Stimulated activated CD8-positive, alpha-beta memory T cell treated with anti-CD3 and anti-CD28 coated beads, Interleukin-2, amount 100 ng/mL, for 1 hour (primary cell): ENCODE measurements at places on chromosomes 5 and 9.

GRCh38 chr5:90402521-90403255 lies 6.9 kb downstream of the CETN3 start:
- DNase-seq = no peak

DNA sequence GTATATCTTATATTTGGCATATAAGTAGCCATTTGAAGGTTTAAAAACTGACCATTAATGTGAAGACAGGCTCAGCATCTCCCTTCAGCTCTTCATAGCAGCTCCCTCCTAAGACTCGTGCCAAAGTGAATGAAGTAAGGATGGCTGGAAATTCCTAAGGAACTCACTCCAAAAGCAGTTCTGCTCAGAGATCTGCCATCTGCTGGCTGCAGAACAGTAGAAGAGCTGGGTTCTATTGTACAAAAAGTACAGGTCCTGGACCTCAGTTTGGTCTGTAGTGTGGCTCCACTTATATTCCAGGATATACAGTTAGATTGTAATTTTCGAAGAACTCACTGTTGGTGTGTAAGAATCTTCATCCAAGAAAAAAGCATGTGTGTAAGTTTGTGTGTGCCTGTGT lies 104.9 kb upstream of the RUSC2 start:
- DNase-seq = no peak

- no peak for DNase-seq
These were observed 96.9 kb downstream of the PARP8 start for GRCh38 chr5:50763351-50763750.

DNA sequence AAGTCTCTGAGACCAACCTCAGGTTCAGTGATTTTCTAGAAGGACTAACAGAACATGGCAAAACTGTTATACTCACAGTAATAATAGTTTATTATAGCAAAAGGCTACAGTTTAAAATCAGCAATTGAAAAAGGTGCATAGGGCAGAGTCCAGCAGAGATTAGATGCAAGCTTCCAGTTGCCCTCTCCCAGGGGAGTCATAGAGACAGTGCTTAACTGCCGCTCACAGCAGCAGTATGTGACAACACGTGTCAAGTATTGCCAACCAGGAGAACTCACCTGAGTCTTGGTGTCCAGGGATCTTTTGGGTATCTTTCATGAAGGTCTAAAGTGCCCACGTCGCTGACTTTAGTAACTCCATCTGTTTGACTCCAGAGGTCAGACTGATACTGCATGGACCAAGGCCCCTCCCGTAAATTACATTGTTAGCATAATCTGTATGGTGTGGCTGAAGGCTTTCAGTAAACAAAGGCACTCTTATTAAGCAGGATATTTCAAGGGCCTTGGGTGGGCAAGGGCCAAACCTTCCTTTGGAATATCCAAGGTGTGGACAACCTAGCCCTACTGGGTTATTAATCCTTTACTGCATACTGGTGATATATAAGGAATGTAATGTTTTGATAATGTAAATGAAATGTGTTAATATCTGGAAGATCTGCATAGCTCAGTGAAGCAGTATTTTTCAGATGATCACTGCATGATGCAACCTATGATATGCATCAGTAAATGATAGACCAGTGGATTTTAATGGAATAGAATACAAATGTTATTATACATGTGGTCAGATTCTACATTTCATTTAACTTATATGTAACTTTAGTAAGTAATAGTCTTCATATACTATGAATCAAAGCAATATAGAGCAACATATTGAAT lies 44.0 kb downstream of the RASA1 start:
- no peak for DNase-seq

DNA sequence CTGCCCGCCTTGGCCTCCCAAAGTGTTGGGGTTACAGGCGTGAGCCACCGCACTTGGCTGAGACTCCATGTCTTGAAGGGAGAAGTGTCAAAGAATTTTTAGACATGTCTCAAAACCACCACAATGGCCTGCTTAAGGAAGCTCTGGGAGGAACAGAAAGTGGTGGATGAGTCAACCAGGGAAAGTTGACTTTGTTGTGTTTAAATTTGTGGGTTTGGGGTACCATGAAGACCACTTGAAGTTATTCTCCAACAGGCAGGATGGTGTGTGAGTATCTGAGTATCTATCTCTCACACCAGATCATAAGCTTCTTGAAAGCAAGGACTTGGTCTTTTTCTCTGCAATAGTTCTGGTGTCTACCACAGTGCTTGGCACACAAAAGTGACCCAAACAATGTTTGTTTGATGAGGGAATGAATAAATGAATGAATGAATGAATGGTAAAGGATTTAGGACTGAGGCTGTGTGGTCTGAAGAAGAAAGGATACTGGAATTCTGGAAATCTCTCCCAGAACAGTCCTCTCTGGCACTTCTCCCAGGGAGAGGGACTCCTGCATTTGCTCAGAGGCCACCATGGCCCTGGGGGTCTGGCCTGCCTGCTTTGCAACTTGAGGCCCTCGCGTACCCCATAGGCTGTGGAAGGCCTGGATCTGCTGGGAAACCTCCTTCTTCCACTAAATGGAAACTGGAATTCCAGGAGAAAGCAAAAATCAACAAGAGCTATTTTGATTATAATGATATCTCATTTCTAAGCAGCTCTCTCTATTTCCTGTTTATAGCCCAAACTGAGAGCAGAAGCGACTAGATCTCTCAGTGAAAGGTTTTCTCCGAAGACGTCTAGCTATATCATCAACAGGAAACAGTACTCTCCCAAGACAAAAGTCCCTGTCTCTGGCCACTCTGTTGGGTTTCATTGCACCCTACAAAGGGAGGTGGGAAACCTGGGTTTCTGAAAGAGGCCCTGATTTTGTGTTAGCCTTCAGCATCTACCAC lies 187.9 kb downstream of the PALM2AKAP2 start:
- DNase-seq = no peak
